DMS 273 treated with DMSO at 0.1 percent for 48 hours (cell line): ENCODE measurements at places on chromosomes 2 and 18.

GRCh38 chr2:30191107-30191506 is 40.2 kb upstream of the LBH start:
- DNase-seq: no peak

- no peak for DNase-seq
Measured at GRCh38 chr2:234691214-234691575, 194.3 kb upstream of the ARL4C start.

DNA sequence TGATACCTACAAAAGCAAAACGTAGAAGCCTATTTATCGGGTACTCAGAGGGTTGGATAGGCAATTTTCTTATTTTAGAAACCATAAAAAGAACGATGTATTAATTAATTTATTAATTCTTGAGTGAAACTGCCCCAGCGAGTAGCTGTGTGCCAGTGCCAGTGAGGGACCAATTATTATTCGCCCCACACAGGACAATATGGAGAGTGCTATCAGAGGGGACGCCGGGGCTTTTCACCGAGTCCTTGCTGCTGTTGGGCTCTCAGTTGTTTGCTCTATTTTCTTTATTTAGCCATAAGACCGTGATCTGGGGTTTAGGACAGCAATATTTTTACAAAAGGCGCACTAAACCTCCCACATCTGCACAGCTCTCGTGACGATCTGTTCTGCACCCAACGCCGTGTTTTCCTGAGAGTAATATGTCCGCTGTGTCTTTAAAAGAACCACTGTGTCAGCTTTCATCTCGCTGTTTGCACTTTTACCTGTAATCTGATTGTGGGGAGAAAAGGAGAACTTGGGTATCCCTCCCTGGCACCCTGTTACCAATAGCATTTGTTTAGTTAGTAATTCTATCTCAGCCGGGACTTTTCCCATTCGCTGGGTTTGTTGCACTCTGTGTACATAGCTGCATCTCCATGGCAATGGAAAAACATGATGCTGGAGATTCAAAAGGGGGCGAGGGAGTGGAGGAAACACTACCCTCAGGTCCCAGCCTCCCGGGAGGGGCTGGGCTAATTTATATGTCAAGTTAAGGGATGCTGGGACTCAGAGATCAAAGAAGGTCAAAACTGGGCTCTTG is 30.1 kb upstream of the ZNF516 start:
- DNase-seq: no peak

- no peak for DNase-seq
Measured at GRCh38 chr2:236857781-236858180, 227.9 kb upstream of the COPS8 start.

GRCh38 chr2:134425724-134426496 is 172.0 kb downstream of the MGAT5 start:
- DNase-seq: no peak

- no peak for DNase-seq
Measured at GRCh38 chr18:55577812-55578539, 10.0 kb downstream of the TCF4 start.

DNA sequence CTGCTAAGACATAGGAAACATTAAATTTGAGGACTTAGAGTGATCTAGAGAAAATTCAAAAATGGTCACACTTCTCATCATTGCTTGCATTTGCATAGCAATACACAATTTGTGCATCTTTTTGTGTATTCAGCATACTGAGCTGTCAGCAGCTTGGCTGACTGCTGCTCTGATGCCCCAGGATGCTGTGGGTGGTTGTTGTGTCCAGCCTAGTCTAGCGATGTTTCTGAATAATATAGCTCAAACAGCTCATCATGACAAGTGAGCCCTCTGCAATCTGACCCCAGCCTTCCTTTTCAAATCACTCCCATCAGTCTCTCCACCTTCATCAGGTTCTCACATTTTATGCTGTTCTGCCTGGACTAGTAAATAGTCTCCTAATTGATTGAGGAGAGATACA is 483.7 kb upstream of the SPHKAP start:
- DNase-seq: no peak

- DNase-seq: peak; percentile 52
Measured at GRCh38 chr2:191155608-191156071, 4.8 kb upstream of the STAT4 start.
